ENCODE measurements at places on chromosomes 5 and 9.

DNA sequence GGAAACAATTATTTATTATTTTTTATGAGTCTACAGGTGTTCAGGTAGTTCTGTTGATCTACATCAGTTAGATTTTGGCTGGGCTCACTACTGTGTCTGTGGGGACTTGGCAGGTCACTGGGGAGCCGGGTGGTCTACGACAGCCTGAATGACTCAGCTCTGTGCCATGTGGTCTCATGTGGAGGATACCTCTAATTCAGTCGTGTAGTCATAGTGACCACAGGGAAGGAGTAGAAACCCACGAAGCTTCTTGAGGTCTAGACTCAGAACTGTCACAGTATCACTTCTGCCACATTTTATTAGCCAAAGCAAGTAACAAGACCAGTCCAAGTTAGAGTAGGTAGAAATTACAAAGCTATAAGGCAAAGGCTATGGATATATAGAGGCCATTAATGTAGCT lies 64.7 kb upstream of the GRAMD2B start:
- DNase-seq: peak; percentile 67

DNA sequence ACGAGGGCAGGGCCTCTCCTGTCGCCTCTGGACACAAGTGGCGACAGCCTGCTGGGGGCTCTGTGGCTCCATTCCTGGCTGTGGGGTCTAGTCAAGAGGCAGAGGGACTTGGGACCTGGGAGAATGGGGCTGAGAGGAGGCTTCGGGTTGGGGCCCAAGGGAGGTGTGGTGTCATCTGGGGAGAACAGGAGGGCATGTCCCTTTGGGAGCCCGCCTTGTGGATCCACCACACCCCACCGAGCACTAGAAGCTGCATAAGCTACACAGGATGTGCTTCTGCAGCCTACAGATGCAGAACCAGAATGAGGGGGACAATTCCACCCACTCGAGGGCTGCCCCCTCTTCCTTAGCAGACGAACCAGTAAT lies 3.9 kb upstream of the MAN1B1 start:
- no peak for DNase-seq

- no peak for DNase-seq
These were observed 72.2 kb upstream of the ADAMTS19 start for GRCh38 chr5:129387944-129388343.

DNA sequence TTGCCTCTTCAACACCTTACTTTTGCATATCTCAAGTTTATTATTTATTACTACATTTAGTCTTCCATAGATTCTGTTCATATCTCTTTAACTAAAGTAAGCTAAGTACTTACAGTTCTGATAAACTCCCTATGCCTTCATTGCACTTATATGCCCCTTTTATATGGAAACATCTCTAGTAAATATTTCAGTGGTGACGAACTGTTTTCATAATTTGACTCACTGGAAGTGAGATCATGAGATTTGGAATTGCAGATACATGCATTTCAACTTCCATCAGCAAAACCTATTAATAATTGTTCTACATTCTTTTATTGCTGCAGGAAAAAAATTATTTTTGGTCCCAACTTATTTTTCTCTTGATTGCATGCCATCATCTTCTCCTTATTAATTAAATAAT lies 263.5 kb downstream of the CD180 start:
- DNase-seq: no peak
